ENCODE measurements at places on chromosomes 6 and 20.

DNA sequence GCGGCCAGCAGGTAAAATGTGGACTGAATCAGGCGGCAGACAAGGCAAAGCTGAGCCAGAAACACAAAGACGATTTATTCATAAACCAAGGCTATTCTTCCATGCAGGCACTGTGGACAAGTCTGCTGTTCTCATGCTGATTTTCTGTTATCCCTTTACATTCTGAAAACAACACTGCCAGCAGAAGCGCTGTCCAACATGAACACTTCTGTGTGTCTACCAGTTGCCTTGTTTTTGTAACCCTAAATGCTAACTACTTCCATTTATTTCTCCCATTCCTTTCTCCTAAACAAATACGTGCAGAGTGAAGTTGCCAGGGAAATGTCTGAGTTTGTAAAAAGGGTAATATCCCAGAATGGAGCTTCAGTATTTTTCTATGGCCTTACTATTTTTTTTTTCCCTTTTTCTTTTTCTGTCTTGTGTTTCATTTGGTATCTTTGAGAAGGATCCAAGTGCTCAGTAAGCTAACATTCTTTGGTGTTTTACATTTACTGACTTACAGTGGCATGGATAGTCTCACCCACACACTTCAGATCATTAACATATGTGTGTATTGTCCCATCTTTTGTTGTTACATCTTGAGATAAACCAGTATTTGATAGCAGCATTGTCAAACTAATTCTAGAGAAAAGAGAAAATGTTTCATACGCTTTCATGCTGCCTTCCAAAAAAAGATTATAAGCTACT lies 1308.9 kb upstream of the MAP3K7 start:
- DNase-seq, result no peak

DNA sequence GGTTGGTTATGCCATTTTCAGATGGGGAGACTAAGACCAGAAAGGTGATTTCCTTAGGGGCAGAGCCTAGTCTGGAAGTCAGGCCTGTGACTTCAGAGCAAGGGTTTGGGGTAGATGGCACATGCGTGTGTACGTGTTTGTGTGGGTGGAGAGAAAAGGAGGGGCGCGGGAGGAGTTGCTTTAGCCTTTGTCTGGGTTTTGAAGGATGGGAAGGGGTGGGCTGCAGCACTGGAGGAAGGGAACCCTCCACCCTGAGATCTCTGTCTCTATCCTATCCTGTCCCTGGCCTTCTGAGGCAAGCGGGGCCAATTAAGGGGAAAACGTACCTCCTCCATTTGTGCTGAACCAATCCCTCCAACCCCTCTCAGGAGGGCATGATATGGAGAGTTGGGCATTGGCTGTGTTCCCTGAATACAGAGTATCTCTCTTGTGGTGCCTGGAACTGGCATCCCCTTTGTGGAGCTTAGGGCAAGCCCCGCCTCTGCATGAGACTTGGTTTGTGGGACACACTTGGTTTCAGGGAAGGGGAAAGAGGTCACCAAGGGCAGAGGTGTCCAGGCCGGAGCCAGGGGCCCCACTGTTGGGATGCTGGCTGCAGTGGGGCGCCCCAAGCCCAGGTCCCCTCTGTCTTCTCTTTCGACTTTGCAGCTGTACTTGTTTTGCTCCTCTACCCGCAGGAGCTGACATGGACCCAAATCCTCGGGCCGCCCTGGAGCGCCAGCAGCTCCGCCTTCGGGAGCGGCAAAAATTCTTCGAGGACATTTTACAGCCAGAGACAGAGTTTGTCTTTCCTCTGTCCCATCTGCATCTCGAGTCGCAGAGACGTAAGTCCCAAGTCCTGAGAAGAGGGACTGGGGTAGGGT lies at the start of gene DBNDD2:
Gene DBNDD2, plus strand, starts transcription at position 507 of the 863 bp plus-strand sequence. Its CDS starts 179 bp downstream, at position 686.
- DNase-seq, result no peak

- no peak for DNase-seq
Measured at GRCh38 chr6:2763876-2764540, 1.2 kb upstream of the WRNIP1 start.

GRCh38 chr6:44060612-44061374 lies 66.5 kb downstream of the MRPL14 start:
- DNase-seq, result no peak

GRCh38 chr6:68834551-68834950 lies 199.5 kb downstream of the ADGRB3 start:
- DNase-seq, result no peak

DNA sequence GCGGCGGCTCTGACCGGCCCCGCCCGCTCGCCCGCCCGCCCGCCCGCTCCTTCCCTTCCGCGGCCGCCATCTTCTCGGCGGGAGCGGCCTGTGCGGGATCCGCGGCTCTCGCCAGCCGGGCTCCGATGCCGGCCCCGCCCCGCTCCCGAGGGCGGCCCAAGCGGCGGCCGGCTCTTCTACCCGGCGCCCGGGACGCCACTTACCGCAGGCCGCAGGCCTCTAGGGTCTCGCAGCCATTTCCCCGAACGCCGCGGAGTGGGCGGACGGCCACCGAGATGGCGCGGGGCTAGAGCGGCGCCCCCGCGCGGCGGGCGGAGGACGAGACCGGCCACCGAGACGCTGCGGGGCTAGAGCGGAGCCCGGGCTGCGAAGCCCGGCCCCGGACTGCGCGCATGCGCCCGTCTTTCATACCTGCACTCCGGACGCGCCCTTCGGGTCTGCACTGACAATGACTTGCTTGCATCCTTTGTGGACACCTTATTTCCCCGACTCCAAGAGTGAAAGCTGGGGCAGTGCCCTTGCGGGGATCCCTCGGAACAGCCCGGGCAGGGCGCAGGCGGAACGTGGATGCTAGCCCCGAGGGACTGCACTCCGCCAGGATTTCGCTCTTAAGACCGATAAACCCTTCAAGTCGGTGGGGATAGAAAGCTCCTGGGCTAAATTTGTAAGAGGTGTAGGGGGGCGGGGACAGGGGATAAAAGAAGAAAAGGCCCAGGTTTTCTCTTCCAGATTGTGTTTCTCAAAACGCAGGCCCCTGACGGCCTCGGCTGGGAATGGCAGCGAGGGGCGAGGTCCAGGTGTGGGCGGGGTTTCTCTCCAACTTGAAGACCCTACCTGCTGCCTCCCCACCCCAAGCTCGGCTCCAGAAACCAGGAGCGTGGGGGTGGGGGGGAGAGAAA lies at the start of gene DIDO1:
Gene DIDO1, minus strand, starts transcription at position 277 of the 899 bp plus-strand sequence.
- no peak for DNase-seq

Measured in GM04503 (cell line).